ENCODE measurements at places on chromosomes 7 and 10.

GRCh38 chr7:22248111-22248809 is 108.7 kb downstream of the RAPGEF5 start:
- DNase-seq: no peak

- no peak for DNase-seq
Observed at GRCh38 chr7:126450269-126450671, 802.5 kb downstream of the GRM8 start.

GRCh38 chr7:130490888-130491804 is 739 bp upstream of the MEST start:
- DNase-seq: no peak

DNA sequence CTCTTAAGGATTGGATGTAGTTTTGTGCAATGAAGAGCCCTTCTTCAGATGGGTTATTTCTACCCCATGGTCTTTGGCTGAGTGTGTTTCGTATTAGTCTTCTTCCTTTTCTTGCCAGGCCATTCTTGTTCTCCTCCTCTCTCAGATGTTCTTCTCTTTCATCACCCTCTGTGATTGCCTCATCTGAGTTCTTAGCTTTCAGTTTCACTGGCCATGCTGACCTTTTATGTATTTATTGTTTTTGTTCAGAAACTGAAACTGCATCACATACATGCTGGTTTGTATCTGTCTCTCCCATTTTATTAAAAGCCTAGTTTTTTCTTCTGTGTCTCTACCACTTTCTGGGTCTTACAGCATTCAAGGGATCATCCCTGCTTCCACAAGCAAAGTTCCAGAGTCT is 21.7 kb upstream of the PCGF5 start:
- DNase-seq: no peak

- DNase-seq: no peak
Observed at GRCh38 chr10:103428989-103429643, 23.1 kb downstream of the CALHM2 start.

DNA sequence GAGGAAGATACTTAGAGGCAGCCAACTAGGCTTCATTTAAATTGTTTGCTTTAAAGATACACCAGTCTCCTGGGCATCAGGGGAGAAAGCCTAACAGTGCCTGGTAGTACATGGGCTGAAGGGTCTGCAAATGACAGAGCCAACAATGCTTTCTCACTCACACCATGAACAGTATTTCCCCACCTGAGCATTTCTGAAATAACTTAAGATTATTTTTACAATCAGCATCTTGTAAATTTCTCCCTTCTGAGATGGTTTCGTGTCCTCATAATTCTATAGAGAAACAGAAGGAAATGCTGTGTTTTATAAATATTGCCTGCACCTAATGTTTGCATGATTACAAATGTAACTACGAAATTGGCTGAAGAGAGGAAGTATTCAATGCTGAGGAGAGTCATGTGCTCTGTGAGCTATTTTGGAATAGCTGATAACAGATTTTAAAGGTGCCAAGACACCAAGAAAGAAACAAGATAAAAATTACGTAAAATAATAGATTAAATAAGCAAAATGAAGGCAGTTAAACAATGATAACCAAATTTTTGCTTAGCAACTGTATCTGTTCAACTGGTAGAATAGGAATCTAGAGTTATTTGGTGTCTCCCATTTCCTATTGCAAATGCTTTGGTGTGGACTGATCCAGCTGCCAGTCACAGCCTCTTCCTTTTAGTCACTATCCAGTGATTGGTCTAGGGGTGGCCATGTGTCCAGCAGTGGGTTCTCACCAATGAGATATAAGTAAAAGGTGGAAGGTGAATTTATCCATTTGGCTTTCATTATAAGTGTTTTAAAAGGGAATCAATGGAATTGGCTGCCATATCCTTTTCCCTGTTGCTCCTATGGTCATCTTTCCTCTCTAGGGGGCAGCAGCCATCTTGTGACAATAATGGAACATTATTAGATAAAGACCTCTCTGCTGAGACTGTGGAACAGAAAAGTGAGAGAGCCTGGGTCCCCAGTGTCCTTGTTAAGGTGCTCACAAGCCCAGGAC is 167.9 kb upstream of the SLC26A5 start:
- DNase-seq: no peak

DNA sequence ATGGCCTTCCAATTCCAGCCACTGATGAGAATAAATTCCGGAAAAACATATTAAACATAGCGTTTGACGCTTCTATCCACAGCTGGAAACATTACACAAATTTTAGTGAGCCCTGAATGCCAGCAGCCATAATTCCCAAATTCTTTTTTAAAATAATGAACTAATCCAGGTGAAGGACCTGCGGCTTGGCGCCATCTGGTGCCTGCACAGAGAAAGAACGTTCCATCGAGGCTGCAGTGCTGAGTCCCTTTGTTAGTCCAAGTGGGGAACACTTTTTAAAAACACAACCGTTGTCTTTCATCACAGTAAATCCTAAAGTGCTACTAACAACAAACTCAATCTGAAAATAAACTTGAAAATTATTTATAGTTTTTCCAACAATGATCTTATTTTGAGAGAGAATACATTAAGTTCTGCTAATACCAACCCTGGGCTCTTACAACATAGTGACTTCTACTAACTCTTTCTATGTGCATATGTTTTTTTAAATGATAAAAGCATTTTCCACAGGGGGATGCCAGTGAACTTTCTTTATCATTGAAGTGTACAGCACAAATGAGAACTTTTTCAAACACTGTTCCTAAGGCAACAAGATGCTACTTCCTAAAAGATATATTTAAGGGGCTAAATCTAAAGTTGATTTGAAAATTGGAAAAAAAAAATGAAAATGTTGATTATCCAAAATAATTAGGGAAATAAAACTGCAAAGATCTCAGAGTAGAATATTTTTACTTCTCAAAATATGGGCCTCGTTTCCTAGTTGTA is 166.9 kb upstream of the RNF32 start:
- DNase-seq: peak; percentile 67
